ENCODE measurements at places on chromosomes 1 and 21. TPM values are rescaled to one million over a fixed set of nuclear protein-coding genes. Genes with fewer than 3 reads are reported as not detected.
A peak's percentile ranks its signal among the peaks of the same experiment; 100 is the strongest.

DNA sequence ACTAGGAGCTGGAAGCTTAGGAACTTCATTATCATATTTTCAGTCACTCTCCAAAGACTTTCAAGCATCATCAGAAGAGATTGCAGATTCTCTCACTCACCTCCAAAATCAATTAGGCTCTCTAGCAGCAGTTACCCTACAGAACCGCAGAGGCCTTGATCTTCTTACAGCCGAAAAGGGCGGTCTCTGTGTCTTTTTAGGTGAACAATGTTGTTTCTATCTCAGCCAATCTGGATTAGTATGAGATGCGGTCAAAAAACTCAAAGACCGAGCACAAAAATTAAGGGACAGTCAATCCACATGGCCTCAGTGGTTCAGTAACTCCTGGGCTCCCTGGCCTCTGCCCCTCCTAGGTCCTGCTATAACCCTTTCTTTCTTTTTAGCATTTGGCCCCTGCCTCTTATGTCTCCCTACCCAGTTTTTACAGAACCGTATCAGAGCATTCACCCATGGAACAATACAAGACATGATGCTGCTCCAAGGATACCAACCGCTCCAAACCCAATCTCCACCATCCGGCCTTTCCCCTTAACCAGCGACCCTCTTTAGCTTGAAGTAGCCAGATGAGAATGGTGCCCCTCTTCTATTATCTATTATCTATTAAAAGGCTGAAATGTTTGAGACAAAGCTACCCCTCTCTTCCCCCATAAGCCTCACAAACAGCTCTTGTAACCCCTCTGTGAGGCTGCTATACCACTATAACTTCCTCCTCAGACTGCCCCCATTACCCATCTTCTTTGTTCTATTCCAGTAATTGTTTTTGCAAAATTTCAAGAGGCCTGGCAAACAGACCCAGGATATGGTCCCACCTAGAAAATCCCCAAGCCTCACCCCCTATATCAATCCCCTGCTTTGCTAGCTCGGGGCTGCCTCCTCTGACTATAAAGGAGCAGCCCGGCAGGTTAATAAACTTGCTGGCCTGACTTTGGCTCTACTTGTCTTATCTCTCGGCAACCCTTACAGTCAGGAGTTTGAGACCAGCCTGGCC, 18.7 kb upstream of the CA6 start:
- ATAC-seq, result no peak

DNA sequence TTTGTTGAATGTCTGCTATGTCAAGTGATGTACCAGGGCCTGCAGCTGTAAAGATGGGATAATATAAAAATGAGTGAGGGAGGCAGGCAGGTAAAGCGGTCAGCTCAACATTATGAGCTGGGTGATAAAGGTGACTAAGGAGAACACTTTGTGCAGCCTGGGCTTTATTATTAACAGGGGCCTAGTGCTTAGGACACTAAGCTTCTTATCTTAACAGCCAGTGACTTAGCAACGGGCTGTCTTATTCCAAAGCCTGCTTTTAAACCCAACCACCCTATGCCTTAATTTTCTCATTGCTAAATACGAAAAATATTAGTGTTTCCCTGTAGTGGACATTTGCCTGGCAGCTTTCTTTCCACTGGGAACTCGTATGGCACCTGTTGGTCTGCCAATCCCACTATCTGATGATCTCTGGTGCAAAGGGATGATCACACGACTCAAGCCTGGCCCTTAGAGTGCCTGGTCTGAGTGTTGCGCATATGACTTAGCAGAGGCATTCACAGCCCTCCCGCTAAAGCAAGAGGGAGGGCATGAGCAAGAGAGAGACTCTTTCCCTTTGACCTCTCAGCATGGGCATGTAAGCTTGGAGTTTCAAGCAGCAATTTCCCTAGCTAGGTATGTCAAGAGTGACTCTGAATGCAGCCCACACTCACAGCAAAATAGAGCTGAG, 98.6 kb upstream of the PAPPA2 start:
- ATAC-seq, result no peak

- no peak for ATAC-seq
Measured at GRCh38 chr1:40399984-40400704, 26.6 kb downstream of the SMAP2 start.

- ATAC-seq, result peak; percentile 65
Measured at GRCh38 chr1:234326497-234327366, 46.5 kb upstream of the COA6 start.

MCOLN2 gene
- 0.45 TPM for total RNA-seq

DNAJC28 gene
- total RNA-seq, result 4.1 TPM

DNA sequence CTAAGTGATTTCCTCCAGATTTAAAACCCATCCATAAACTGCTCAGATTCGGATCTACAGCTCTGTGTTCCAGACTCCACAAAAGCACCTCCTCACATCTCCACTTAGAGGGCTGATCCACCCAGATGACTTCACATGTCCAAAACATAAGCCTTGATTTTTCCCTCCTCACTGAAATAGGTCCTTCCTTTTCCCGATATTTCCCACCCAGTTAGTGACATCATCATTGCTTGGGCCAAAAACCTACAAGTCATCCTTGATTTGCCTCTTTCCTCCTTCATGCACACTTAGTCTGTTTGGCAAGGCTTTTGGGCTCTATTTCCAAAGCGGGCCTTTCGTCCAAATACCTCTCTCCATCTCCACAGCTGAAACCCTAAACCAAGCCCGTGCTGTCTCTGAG, 32.3 kb downstream of the CCDC185 start:
- peak; percentile 47 for ATAC-seq

DNA sequence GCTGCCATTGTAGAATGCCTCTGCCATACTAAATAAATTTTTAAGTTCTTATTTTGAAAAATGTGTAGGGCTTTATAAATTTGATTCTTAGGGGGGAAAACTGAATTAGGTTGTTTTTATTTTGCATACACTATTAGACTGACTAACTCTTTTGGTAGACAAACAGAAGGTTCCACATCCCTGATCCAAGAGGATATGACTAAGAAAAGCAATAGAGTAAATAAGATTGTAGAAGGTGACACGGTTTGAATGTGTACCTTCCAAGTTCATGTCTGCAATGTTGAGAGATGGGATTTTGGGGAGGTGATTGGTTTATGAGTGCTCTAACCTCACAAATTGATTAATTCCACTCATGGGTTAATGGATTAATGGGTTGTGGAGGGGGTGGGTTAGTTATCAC, 127.9 kb downstream of the GLUL start:
- no peak for ATAC-seq

- ATAC-seq, result no peak
Measured at GRCh38 chr1:218917656-218918055, 256.0 kb upstream of the LYPLAL1 start.

GRCh38 chr21:43689556-43690337, 29.2 kb upstream of the PDXK start:
- ATAC-seq, result no peak

IL10RB gene
- 20.2 TPM for total RNA-seq

GRCh38 chr21:29436143-29436542, 137.4 kb downstream of the BACH1 start:
- no peak for ATAC-seq

DNA sequence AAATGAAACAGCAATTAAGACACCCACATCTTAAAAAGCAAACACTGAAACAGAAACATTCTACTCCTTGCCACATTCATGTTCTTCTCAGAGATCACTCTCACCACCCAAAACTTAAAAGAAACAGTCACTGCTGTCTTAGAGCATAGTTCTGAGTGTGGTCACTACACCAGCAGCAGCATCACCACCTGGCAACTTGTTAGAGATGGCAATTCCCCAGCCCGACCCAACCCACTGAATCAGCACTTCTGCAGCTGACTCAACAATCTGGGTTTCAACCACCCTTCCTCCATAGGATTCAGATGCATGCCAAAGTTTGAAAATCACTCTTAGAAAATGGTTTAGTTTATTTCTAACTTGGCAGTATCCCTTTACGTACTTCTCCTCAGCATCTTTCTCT, 126.1 kb downstream of the CDC42BPA start:
- no peak for ATAC-seq

CYYR1 gene
- total RNA-seq, result 14.0 TPM
